ENCODE measurements at places on chromosomes 6 and 20. TPM values are rescaled to one million over a fixed set of nuclear protein-coding genes. Genes with fewer than 3 reads are reported as not detected.

Gene DZANK1
- 2.0 TPM for total RNA-seq

Gene FIG4
- total RNA-seq, result 16.6 TPM

Gene CST4
- total RNA-seq, result 7.9 TPM

Gene ZBP1
- total RNA-seq, result 0.14 TPM

Gene NOL4L
- 18.0 TPM for total RNA-seq

Gene LBP
- total RNA-seq, result 1.1 TPM

Gene ABCF1
- 49.2 TPM for total RNA-seq

Gene TRIM31
- not detected for total RNA-seq

Gene RIPOR2
- total RNA-seq, result 23.7 TPM

Gene BMP2
- 5.6 TPM for total RNA-seq

GRCh38 chr6:25172819-25173218, 106.4 kb upstream of the CARMIL1 start:
- no peak for DNase-seq

- DNase-seq, result peak; percentile 68
Measured at GRCh38 chr20:1336699-1337367, 7.9 kb upstream of the SDCBP2 start.

GRCh38 chr6:115838763-115839401, 221.8 kb downstream of the FRK start:
- DNase-seq, result no peak

GRCh38 chr6:52336919-52337561, 24.9 kb upstream of the PAQR8 start:
- no peak for DNase-seq

DNA sequence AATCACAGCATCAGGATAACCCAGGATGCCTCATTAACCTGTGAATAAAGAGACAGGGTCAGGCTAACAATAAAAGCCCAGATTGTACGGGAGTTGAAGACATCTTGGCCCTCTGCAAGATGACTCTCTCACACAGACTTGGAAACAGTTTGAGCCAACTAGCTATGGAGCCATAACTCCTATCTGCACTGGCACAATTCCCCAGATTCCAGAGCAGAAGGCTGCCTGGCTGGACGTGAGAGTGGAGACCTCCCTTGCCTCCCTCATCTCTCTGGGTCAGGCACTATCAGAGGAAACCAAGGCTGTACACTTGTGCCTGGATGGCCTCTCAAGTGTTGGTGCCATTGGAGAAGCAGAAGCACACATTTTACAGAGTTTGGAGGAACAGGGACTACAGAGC, 312.6 kb downstream of the THBS2 start:
- DNase-seq, result no peak

DNA sequence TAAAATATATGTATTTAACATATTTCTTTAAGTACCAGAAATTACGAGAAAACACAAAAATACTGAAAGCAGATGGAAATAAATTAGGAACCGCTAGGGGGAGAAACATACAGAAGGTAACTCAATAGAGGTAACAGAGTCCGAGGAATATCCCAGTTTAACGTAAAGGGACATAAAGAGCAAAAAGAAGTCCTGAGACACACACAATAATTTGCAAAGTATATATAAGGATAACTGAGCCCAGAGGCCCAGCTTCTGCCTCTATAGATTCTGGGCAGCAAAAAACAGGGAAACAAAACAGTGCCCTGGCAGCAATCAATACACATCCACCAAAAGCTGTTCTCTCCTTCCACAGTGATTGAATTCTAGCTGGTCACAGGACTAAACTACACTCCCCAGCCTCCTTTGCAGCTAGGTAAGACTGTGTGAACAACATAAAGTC, 15.1 kb downstream of the TBC1D32 start:
- no peak for DNase-seq

DNA sequence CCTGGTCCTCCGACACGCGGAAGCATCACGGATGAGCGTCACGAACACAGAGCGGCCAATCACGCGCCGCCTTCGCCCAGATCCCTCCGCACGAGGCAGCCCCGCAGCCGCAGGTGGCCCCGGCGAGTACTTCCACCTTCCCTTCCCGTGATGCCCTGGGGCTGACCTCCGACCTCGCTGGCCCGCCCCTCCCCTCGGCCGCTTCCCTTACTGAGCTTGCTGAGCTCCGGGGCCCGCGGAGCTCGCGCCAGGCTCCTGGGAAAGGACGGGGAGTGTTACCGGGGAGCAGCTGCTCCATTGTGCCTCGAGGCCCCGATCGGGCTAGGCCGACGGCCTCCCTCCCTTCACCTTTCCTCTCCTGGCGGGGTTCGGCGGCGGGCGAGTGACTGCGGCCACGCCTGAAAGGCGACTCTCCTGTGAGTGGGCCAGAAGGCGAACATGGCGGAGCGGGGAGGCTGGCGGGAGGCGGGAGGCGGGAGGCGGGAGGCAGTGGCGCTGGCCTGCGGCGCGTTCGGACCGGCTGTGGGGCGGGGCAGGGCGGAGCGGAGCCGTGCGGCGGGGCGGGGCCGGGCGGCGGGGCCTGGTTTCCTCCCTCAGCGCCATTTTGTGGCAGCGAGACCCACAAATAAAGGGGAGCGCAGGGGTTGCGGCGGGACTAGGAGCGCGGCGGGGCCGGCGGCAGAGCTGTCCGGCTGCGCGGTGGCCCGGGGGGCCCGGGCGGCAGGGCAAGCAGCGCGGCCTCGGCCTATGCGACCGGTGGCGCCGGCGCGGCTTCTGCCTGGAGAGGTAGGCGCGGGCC, at the start of gene WTAP:
TSS of gene WTAP (plus strand) at position 589 of the 799 bp plus-strand sequence. CDS start 8,760 bp downstream, outside the sequence.
- DNase-seq, result peak; percentile 95

DNA sequence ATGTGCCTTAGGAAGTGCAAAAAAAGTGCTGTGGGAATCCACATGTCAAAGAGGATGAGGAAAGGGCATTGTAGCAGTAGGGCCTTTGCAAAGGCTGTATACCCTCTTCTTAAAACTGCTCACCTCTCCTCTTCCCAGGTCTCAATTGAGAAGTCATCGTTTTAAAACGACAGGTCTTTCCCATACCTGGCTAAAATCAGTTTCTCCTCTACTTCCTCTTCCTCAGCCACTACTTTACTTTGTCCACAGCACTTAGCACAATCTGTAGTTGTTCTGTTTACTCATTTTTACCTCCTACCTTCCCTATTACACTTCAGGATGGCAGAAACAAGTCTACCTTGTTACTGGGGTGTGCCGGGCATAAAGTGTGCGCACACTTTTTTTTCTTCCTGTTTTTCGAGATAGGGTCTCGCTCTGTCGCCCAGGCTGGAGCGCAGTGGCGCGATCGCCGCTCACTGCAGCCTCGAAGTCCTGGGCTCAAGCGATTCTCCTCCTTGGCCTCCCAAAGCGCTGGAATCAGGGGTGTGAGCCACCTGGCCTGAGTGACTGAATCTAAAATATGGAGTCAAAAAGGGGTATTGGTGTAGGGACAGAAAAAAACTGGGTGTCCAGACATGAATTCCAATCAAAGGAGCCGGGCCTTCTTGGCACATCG, 9.8 kb upstream of the ELOVL5 start:
- no peak for DNase-seq

DNA sequence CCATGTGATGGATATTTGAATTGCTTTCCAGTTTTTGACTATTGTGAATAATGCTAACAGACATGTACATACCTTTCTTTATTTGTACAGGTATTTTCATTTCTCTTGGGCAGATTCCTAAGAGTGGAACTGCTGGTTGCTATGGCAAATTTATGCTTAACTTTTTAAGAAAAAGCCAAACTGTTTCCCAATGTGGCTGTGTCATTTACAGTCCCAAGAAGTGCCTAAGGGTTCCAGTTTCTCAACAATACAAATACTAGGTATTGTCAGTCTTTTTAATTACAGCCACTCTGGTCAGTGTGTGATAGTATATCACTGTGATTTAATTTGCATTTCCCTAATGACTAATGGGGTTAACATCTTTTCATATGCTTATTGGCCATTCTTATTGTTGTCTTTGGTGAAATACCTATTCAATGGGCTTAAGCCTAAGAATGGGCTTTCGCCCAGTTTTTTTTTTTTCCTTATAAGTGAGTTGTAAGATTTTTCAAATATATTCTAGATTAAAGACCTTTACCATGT, 10.3 kb downstream of the REPS1 start:
- DNase-seq, result no peak

GRCh38 chr6:126170978-126171382, 168.9 kb upstream of the CENPW start:
- no peak for DNase-seq

DNA sequence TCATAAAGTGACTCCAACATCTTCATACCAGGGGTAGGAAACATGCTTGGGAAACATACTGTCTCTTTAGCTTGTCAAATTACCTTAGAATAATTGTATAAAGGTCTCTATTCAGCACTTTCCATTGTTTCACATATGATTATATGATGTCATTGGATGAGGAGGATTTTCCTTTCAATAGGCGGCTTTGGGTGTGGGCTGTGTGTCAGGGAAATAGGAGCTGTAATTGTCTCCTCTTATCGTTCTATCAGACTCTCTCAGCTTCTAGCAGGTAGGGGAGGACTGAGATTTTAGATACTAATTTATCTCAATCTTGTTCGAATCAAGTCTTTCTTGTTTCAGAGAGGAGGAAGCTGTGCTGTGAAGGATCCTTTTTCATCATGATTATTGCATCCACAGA, 179.4 kb upstream of the OLIG3 start:
- no peak for DNase-seq

GRCh38 chr6:13411484-13411883, 75.9 kb downstream of the GFOD1 start:
- no peak for DNase-seq

DNA sequence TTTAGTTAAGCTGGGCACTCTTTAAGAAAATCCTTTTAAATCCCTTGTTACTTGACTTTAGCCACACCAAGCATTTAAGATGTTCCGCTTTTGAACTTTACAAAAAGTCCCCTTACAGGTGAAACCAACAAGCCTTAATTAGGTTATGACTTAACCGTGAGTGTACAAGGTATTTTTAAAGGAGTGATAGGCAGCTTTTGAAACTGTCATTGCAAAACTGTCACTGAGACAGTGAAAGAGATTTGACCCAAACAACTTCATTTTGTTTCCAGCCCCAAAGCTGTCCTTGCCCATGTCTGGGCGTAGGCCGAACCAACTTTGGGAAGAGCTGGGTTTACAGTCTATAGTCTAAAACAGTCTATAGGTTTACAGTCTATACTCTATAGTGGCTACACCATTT, 305.4 kb downstream of the FARS2 start:
- DNase-seq, result no peak

DNA sequence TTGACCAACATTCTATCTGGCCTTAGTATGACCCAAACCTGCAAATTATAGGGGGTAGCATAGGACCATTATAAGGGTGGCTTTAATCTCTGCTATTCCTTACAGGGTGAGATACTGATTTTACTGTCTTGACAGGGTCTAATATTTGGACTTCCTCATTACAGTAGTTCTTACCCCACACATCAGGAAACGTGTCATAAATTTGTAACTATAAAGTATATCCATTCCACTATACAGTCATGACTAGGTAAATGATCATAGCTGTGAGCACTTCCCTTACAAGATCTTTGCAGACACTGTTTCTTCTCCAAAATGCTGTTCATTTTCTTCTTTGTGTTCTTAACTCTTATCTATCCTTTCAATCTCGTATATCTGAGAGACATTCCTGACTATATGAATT, 518.7 kb upstream of the RNF217 start:
- DNase-seq, result no peak

DNA sequence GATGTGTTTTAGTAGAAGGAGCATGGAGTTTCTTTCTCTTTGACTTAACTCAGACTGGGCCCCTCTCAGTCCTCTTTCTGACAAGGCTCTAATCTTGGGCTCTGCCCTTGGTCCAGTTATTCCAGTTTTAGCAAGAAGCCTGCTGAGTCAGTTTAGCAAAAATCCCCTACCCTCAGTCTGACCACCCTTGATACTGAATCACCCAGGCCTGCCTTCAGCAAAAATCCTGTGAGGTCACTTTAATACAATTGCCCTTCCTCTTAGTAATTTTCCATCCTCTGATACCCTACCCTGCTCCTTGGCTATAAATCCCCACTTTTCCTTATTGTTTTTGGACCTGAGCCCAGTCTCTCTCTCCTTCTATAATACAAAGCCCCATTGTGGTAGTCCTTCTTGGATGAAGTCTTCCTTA, 326.7 kb upstream of the NOX3 start:
- DNase-seq, result peak; percentile 27

GRCh38 chr20:18588574-18588933, 700 bp downstream of the DTD1 start:
- DNase-seq, result no peak

GRCh38 chr6:79076160-79076559, 1.9 kb downstream of the PHIP start:
- DNase-seq, result no peak

GRCh38 chr6:29558439-29559079, 973 bp downstream of the UBD start:
- DNase-seq, result no peak

DNA sequence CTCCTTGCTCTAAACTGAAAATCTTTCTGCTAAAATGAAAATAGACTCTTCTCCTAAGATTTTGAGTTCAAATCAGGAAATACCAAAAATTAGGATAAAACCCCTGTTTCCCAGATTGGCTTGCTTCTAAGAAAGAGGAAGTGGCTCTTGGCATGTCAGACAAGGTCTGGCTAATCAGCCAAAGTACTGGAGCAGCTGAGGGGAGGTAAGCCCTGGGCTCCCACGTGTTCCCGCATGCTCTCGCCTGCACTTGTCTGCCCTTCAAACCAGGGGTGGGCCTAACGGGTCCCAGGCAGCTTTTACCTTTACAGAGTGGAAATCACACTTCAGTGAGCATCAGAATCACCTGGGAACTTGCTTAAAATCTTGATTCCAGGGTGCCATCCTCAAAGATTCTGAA, 43.2 kb upstream of the GABRR1 start:
- no peak for DNase-seq

- no peak for DNase-seq
Measured at GRCh38 chr6:36729161-36729524, 31.5 kb downstream of the RAB44 start.

DNA sequence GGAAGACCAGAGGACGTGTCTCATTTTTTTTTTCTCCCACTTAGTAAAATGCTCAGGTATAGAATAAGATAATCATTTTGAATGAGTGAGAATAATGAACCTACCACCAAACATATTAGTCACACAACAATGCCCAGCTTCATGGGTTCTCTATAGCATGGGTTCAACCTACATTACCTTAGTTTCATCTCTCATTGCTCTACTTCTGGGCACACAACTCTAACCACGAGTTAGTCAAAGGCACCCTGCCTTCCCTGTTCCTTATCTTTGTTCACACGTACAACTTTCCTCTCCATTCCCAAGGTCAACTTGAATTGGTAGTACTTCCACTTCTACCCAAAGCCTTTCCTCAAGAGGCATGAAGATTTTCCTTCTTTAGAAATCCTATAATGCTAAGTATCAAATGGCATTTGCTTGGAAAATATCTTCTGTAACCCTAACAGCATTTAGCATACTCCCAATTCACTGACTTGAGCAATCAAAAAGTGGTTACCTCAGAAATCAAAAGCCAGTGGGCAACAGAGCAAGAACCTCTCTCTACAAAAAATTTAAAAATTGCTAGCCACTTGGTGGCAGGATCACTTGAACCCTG, 20.9 kb downstream of the DEK start:
- no peak for DNase-seq
